AG09309 (cell line): ENCODE measurements at places on chromosomes 16 and 17.

DNA sequence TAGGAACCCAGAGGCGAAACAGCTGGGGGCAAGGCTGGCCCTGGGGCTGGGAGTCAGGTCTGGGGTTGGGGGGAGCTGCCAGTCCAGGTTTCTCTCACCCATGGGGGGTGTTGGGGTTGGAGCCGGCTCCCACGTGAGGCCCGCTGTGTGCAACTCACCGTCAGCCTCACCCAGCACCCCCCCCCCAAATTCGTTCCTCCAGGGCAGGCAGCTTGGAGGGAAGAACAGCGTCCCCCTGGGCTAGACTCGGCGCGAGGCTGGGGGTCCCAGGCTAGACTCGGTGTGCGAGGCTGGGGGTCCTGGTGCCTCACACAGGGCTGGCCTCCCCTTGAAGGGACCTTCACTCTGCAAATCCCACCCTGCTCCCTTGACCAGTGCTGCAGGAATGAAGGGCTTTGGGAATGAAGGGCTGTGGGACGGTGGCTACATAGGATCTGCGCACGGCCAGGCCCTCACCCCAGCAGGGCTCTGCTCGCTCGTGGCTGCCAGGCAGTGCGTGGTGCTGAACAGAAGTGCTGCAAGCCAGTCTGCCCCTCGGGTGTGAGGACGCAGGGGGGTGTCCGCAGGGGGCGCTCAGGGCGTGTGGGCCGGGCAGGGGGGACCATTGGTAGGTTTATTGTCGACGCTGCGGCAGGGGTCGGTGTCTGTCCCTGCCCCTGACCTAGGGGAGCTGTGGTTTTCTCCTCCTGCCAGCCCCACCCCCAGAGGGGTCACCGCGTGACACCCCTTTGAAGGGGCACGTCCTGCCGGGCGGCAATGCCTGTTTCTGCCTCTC lies 74.7 kb downstream of the KLHDC4 start:
- no peak for DNase-seq

DNA sequence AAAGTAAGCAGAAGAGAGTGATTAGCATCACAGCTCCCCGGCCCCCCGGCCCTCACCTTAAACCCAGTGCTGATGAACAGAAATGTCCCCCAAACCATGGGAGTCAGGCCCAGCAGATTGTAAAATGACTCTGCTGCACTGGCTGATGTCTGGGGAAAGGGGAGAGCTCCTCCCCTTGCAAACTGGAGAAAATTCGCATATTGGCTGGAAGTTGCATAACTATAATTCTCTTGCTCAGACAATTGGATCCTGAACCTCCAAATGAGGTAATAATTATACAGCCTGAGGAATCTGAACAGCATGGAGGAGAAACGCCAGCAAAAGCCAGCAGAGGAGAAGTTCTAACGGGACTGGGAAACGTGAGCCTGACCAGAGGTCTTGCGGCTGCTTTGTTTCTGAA lies 109.7 kb downstream of the C16orf95 start:
- DNase-seq, result peak; percentile 80

DNA sequence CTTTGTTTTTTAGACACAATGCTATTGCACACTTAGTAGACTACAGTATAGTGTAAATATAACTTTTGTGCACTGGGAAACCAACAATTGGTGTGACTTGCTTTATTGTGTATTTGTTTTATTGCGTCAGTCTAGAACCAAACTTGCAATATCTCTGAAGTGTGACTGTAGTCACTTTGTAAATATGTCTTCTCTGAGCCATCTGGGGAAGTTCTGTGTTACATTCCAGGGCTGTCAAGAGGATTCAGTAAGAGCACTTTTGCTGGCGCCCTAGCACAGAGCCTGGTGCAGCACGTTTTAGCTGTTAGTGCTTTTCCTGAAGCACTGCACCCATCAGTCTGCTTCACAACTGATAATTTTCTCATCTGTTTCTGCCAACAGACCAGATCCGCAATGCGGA lies 73.2 kb downstream of the NT5M start:
- DNase-seq, result no peak

DNA sequence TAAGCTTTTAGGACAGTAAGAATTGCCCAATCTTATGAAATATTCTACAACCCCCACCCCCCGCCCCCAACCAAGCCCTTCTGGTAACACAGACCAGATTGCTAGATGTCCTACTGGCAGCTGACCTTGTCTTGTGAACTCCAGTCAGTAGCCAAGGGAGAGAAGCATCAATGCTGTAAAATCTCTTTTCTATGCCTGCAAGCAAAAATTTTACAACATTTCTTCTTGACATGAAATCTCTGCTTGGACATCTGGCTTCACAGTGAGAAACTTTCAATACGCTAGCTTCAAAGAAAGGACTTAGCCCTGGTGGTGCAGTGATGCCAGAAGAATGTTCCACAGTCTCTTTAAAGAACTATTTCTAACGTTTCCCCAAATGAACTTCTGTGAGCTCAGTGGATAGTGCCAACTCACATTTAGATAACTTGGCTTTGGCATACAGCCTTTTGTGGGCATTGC lies 169.3 kb upstream of the AXIN2 start:
- peak; percentile 90 for DNase-seq

- DNase-seq, result no peak
Observed at GRCh38 chr17:9324864-9325263, 250.8 kb downstream of the STX8 start.

GRCh38 chr16:22099256-22099975 lies 7.1 kb downstream of the VWA3A start:
- no peak for DNase-seq

DNA sequence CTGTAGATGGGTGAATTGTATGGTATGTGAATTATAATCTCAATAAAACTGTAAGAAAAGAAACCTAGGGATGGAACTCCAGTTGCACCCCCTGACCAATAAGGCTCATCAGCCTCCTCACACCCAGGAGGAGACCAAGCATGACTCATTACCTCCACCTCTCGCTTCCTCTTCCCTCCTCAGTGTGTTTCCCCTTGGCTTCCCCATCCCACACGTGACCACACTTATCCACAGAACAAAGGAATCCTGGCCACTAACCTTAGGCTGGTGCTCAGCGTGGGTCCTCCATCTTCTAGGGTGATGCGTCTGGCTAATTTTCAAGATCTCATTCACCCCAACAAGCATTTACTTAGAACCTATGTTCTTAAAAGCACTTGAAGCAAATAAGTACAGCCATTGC lies 36.2 kb upstream of the MAP3K14 start:
- DNase-seq, result no peak

DNA sequence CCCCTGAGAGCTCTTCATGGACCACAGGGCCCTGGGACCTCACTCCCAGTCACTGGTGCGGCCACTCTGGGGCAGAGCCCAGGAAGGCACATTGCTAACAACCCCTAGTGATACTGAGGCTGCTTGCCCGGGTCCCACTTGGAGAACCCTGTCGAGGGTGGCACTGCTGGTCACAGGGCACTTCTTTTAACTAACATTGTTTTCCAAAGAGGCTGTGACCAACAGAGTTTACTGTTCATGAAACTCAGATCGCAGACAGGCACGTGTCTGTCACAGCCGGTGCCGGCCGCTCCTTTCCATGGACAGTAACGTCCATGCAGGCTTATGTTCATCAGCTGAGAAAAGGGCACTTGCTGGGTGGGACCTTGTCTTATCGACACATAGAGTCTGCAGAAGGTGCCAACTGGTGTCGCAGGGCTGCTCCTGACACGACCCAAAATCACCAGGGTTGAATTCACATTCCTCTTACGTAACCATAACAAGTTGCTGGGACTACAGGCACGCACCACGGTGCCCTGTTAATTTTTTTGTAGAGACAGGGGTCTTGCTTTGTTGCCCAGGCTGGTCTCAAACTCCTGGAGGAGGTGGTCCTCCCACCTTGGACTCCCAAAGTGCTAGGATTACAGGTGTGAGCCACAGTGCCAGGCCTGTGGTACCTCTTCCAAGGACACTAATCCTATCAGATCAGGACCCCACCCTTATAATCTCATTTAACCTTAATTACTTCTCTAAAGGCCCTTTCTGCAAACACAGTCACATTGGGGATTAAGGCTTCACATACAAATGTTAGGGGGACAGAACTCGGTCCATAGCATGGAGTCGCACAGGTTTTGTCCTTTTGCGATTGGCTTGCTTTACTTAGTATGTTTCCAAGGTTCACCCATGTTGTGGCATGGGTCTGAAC lies 1.2 kb upstream of the ZC3H18 start:
- no peak for DNase-seq

DNA sequence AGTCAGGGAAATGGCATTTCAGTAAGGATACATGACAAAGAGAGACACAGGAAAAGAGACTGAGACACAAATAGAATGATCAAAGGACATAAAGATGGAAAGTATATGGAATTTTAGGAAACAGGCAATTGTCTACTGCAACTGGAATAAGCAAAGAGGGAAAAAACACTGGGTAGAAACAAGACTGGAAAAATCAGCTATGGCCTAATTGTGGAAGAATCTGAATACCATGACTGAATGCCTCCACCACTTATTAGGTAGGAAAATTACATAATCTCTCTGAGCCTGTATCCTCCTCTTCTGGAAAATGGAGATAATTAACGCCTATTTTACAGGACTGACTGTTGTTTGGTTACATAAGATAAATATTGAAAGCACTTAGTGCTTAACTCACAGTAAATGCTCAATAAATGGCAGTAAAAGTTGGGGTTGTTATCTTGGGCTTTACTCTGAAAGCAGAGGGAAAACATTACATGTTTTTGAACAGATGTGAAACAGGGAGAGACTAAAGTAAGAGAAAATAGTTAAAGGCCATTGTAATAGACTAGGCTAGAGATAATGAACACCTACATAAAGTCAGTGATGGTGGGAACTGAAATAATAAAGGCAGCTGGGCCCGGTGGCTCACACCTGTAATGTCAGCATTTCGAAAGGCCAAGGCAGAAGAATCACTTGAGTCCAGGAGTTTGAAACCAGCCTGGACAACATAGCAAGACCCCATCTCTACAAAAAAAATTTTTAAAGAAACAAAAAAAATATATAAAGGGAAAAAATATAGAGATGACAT lies 63.5 kb upstream of the C17orf78 start:
- no peak for DNase-seq

DNA sequence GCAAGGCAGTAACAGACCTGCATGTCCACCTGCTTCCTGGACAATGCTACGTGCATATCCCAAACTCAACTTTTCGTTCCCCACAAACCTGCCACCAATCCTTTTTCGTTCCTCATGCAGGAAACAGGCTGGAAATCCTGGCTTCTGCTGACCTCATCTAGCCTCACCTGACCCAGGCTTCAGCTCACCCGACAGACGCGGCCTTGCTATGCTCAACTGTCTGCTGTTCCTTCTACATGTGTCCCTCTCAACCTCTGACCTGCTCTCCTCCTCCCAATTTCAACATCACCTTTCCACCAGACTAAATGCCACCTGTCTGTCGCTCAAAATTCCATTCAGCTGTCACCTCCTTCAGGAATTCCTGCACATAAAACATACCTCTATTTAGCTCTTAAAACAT lies 44.5 kb downstream of the XPO6 start:
- no peak for DNase-seq

DNA sequence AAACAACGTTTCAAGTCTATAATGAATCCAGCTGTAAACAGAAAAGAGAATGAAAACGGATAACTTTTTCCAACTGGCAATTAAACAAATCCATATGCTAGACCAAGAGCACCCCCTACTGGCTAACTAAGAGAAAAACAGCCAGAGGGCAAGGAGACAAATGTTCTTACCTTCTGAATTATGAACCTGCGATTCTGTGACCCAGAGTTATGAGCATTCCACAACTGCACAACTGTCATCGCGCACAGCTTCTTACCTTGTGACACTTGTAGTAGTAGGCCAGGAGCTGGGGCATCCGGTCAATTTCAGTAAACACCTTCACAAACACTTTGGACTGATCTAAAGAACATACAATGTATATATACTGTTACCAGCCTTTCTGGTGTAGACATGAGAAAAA lies 18.6 kb downstream of the COG7 start:
- no peak for DNase-seq

- no peak for DNase-seq
Observed at GRCh38 chr16:57527610-57528360, 8.6 kb downstream of the CCDC102A start.

DNA sequence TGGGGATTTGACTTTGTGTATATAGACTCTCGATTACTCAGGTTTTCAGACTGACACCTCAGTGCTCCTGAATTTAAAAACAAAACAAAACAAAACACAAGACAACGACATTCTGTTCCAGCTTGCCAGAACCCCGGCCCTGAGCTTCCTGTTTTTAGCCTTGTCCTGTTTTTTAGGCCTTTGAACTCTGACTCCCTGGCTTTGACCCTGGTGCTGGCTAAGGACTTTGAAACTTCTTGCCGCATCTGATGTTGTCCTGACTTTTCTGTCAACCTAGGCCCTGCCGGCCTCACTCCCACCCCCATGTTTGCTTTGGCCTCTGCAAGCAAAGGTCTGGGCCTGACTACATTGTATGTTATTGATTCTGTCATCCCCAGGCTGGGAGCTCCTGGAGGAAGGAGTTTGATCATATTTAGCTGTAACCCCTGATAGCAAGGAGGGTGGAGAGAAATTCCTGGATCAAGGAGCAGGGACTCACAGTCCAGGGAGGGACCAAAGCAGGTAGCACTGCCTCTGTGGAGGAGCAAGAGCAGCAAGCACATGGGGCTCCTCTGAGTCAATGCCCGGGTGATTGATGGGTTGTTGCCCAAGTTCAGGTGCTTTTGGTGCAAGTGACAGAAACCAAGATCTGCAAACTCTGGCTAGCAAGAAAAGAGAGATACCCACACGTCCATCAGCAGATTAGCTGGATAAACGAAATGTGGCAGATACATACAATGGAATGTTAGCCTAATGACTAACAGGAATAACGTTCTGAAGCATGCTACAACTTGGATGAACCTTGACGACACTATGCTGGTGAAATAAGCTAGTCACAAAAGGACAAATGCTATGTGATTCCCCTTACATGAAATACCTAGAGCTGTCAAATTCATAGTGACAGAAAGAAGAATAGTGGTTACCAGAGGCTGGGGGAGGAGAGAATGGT lies 7.7 kb downstream of the CCL16 start:
- no peak for DNase-seq

- no peak for DNase-seq
Observed at GRCh38 chr16:77925531-77925930, 96.8 kb upstream of the CLEC3A start.

DNA sequence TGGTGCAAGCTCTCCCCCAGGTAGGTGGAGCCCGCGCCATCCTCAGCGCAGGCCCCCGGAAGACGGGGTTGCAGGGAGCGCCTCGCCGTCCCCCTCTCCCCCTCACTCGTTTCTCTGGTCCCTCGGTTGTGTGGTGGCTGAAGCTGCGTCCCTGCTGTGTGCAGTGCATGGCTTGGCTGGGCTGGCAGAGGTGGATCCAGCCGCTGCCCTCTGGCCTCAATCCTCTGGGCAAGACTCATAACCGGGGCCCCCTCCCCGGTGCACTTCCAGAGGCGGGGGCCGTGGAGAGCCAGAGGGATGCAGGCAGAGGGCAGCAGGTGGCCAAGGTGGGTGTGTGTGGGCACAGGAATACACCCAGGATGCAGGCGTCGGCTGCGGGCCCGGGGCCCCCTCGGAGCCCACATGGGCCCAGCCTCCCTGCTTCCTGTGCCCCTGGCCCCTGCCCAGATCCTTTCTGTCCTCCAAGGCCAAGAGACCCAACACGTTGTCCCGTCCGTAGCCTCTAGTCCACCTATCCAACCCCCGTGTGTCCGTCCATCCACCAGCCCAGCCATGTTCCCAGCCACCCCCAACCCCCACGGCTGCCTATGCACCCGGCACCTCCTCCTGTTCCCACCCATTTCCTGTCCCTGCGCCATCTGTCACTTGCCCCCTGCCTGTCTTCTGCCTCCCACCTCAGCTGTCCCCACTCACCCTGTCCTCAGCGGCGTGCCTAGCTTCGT lies 9.3 kb downstream of the TPSG1 start:
- DNase-seq, result no peak
